ENCODE measurements at places on chromosomes 16 and 17.

- DNase-seq: no peak
Measured at GRCh38 chr16:2905988-2906387, 5.7 kb upstream of the FLYWCH1 start.

GRCh38 chr17:4939546-4939795, 375 bp downstream of the SLC25A11 start:
- no peak for DNase-seq

DNA sequence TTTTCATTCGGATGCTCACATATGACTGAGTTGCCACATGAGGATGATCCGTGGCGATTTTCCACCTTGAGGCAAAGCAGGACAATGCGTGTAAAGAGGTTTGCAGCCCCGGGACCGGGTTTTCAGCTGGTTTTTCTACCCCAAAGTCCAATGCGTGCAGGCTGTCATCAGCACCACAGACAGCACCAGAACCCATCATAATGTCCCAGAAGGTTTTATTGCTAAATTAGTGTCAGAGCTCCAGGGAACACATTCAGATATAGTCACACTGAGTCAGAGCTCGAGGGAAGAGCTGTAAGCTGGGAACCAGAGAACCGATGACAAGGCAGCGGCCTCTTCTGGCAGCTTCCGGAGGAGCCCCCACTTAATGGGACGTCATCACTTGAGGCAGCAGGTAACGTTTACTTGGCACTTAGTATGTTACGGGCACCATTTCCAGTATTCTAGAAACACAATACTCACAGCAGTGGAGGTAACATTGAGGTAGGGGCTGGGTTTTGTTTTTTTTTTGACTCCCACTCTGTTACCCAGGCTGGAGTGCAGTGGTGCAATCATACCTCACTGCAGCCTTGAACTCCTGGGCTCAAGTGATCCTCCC, 8.9 kb upstream of the NAGPA start:
- DNase-seq: no peak

DNA sequence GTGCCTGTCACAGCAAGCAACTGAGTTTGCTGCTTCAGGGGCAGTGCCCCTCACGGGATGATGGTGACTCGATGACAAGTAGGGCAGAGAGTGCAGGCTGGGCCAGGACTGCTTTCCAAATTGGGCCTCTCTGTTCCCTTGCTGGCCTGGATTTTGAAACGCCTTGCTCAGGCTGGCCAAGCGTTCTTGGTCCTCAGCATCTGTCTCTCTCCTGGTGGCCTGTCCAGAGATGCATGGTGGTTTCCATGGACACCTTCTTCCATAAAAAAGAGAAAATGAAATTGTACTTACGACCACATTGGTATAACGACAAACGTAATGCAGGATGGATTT, 19.4 kb upstream of the PRM1 start:
- no peak for DNase-seq

DNA sequence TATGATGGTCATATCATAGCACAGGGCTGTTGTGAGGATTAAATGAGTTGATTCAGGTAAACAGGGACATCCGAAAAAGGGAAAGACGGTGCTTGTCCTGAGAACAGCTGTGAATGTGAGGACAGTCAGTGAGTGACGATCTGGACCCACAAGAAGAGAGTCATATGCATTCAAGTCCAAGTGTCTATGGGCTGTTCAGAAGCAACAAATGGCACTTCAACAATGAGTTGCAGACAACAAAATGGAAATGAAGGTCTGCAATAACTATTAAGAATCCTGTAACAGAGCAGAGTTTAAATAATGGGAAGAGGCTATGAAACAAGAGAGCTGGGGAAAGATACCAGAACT, 100.3 kb downstream of the ADCY9 start:
- no peak for DNase-seq

GRCh38 chr16:79993629-79994209, 393.2 kb upstream of the MAF start:
- DNase-seq: no peak

DNA sequence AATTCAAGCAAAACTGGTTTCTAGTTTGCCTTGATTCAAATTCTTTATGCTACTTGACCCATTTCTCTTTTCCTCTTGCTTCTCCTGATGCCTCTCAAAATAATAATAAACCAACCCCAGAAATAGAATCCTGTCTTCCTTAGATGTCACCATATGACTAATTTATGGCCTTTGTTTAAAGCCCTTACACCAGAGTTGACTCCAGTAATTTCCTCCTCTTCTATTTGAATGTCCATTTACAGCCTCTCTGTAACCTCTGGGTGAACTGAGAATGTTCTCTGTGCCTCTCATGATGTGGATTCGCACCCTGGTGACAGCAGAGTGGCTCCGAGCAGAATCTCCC, 31.5 kb downstream of the ZFHX3 start:
- no peak for DNase-seq

- DNase-seq: no peak
Measured at GRCh38 chr16:87583453-87584131, 18.7 kb upstream of the JPH3 start.

GRCh38 chr16:23141959-23142740, 7.1 kb downstream of the USP31 start:
- DNase-seq: no peak

All from right renal pelvis (tissue), 4 donors.